ENCODE measurements at places on chromosomes 1 and 21.
A peak's percentile ranks its signal among the peaks of the same experiment; 100 is the strongest.

- DNase-seq: no peak
These were observed 133.7 kb upstream of the RUNX3 start for GRCh38 chr1:25063591-25064416.

DNA sequence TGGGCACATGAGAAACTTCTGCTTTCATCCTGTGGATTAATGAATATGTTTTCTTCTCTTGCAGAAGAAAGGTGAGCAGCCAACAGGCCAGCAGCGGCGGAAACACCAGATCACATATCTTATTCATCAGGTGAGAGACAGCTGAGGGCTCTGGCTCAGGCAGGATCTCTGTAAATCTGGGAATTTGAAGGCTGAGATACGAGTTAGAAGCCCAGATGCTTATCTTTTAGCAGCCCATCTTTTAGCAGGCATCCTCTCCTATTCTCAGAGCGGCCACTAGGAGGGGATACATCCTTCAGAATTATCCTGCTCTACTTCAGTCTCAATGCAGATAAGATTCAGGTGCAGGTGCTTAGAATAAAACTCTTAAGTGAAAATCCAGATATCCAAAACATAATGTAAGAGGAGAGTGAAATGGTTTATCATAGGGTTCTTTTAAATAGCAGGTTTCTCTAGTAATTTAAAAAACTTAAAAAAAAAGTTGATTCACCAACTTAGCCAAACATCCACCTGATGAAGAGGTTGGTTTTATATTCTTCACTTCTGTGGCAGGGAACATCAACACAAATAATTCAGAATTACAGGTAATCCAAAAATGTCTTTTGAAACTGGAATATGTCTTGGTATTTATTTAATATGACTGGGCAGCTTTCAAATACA is 19.3 kb downstream of the SH2D2A start:
- DNase-seq: no peak

GRCh38 chr1:246377625-246378153 is 129.4 kb downstream of the SMYD3 start:
- no peak for DNase-seq

DNA sequence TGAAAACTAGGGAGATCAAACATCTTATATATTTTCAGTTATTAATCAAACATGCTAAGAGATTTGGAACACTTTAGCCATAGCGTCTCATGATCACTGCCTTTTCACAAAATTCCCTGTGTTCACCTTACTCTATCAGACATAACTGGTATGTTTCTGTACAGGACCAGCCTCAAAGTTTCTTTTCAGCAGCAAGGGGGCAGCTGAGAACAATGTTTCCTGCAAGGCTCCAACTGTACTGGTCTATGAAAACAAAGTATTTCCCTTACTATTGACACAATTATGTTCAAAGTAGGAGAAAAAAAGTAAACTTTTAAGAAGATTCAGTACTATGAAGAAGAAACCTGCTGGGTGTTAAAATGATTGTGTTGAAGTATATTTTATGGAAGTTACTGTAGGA is 98.5 kb downstream of the ATF6 start:
- DNase-seq: no peak

DNA sequence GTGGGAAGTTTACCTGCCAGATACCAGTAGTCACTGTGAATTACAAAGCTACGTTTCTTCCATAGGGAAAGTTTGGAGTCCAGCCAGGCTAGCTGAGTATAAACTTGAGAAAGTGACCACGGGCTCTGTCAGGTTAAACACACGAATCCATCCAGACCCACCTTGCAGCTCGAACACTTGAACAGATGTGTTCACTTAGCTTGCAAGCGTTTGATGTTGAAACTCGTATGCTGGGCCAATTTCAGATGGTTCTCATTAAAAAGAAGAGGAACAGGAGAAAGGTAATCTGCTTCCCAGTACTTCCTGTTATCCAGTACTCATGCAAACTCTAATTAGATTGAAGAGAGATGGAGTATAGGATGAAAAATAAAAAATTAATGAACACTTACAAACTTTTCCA is 636.4 kb downstream of the SMYD3 start:
- DNase-seq: no peak

GRCh38 chr1:44572572-44572879 is 101.8 kb downstream of the TMEM53 start:
- DNase-seq: no peak

- DNase-seq: peak; percentile 86
These were observed 132.4 kb downstream of the EDEM3 start for GRCh38 chr1:184622136-184622823.

DNA sequence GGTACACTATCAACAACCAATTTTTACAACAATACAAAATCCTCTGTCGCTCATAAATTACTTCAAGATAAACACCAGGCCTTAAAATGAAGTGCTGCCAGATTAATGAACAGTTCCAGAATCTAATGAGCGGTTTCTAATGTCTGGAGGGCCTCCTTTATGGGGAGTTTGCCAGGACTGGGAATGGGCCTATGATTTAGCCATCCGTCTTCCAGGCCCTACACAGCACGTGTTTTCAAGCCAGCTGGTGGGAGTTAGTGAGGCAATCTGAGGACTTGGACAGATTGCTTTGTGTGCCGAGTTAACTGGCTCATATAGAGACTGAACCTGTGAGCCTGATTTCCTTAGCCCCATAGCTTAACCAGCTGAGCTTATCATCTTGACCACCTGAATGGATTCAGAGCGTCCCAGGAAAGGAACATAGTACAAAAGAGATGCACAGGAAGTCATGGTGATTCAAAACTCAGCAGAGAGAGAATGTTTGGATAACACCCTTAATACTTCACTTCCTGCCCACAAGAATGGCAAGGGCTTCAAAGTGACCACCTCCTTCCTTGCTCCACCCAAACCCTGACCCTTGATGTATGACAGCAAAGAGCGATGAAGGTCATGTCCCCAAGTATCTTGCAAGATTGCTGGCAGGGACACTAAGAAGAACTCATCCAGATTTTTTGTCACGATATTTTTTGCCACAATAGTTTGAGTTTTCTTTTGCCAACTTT is 143.5 kb downstream of the SLC30A10 start:
- peak; percentile 69 for DNase-seq

GRCh38 chr1:67686267-67687197 is 1.5 kb downstream of the GADD45A start:
- peak; percentile 72 for DNase-seq

GRCh38 chr1:229645324-229645993 is 19.4 kb downstream of the URB2 start:
- no peak for DNase-seq

DNA sequence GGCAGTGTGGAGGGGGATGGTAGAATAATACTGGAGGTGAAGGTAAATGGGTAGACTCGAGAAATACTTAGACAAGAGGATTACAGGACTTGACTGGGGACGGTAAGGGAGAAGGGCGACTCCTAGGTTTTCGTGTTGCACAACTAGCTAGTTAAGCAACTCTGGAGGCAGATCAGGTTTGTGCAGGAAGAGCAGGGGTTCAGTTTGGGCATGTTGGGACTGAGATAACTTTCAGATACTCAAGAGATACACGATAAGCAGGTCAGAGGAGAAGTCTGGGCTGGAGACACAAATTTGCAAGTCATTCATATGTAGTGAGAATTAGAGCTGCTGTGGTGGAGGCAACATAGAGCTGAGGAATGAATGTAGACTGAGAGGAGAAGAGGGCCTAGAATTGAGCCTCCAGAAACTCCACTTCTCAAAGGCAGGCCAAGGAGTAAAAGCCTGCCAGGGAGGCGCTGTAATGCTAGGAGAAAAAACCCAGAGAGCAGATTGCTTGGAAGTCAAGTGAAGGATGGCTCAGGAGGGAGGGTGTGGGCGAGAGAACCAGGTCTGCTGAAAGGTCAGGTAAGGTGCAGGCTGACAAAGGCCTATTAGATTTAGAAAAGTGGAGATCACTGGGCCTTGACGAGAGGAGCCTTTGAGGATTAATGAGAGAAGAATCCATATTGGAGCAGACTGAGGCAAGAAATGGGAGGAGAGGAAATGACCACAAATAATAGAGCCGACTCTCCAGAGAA is 20.8 kb downstream of the MAB21L3 start:
- DNase-seq: no peak
